Central memory CD8-positive, alpha-beta T cell (primary cell): ENCODE measurements at places on chromosomes 16 and 17.

DNA sequence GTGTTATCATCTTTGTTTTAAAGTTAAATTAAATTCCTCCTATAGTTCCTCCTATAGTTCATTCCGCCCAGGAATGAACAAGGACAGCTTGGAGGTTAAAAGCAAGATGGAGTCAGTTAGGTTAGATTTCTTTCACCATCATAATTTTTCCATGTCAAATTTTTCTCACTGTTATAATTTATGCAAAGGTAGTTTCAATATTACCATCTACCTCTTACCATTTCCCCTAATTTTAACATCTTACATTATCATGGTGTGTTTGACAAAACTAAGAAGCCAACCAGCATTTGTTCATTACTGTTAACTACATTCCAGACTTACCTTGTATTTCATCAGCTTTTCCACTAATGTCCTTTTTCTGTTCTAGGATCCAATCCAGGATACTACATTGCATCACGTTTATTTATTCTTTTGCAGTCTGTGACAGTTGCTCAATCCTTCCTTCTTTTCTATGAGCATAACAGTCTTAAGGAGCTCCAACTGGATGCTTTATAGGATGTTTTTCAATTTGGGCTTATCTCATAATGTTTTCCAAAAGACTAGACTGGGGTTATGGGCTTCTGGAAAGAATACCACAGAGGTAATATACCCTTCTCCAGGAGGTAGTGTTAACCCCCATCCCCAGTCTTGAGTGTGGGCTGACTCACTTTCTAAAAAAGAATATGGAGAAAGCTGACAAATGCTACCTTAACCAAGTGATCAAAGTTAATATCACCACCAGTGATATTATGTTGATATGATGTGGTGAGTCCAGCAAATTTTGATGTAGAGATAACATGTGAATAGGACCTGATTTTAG is 158.5 kb downstream of the PPM1E start:
- DNase-seq, result no peak

DNA sequence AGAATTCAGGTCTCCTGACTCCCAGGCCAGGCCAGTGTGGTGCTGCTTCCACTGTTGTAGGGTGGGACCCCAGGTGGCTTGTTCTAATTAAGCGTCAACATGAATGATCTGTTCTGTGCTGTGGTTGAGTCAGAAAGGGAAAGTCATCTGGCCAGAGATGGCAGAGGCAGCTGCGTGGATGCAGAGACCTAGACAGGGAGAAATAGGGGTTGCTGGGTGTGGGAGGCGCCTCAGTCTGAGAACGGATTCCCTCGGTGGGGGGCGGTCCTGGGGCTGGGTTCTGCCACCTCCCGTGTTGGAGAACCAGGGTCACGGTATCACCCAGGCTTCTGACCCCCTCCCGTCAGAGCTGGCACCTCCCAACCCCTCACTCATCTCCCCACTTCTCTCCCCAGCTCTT is 5.6 kb downstream of the FBRS start:
- no peak for DNase-seq

DNA sequence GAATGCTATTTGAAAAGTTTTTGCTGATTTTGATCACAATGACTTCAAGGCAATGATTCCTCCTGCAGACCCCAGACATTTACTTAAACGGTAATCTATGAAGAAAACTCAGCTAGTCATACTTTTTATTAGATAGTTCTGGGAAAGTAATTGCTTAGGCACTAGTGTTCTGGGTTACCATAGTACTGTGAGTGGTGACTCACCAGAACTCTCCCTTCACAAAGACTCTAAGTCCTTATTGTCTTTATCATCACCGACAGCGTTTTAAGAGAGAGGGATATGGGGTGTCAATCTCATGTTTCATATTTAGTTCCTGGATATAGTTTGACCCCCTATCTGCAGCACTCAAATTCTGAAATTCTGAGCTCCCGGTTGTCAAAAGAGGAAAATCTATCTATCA is 43.0 kb upstream of the CDH8 start:
- DNase-seq, result no peak

DNA sequence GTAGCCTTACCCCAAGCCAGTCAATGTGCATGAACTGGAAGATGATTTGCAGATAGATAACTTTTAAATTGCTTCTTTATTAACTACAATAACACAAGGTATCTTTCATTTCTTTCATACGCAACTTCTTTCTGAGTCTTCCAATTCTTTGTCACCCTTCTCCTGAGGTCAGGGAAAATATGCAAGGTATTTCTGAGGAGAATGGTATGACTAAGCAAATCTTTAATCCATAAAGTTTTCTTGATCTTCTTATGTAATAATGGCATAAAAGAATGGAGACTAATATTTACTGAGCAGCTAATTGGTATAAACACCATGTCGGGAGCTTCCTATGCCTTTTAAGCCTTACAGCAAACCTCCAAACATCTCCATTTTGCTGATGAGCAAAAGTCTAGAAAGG is 438.9 kb downstream of the KCNJ2 start:
- DNase-seq, result no peak

GRCh38 chr16:67482233-67482924 is 968 bp downstream of the AGRP start:
- no peak for DNase-seq

DNA sequence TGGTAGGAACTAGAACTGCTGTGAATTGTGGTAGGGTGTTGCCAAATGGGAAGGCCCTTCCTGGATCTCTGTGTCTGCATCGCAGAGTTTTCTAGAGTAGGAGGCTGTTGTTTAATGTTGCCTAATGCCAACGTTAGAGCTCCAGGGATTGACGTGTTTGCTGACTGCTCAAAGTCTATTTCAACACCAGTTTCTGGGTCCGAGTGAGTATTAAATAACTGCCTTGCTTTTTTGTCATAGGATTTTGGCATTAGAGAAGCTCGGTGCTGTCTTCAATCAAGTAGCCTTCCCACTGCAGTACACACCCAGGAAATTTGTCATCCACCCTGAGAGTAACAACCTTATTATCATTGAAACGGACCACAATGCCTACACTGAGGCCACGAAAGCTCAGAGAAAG is 40.0 kb downstream of the SF3B3 start:
- DNase-seq, result no peak

- DNase-seq, result no peak
These were observed 2.0 kb downstream of the WSCD1 start for GRCh38 chr17:6072157-6072556.

DNA sequence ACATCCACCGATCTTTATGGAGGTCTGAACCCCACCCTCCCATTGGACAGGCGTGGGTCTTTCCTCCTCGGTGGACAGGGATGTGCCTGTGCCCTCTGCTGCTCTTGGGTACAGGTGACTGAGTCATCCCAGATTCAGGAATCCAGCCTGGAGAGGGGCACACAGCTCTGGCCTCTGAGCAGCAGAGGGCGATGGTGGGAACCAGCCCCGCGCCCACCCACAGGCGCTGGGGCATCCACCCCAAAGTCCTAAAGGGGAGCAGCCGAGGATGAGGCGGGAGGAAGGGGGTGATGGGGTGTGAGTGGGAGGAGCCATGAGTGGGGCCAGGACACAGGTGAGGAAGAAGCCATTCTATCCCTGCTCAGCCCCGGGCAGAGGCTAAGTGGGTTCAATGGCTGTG is 35.0 kb downstream of the ENGASE start:
- DNase-seq, result no peak

DNA sequence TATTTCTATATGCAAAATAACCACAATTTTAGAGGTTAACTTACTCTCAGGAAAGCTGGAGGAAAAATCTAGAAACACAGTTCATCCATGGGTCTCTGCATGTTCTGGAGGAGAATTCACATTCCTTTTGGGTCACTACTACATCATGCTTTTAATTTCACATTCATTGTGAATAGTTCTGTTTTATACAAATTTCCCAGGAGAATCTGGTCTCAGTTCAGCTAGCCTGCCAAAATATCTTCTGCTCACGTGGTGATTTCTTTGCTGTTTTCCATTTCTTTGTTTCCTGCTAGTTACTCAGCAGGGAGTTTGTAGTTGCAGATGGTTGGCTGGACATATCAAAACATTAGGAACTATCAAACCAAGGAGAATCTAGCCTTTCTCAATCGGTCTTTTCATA is at the start of gene ABCA9:
Gene ABCA9, minus strand, starts transcription at position 106 of the 400 bp plus-strand sequence. CDS start 9,801 bp downstream, outside the sequence.
- no peak for DNase-seq

GRCh38 chr16:68948230-68948910 is 105.0 kb downstream of the TANGO6 start:
- no peak for DNase-seq

DNA sequence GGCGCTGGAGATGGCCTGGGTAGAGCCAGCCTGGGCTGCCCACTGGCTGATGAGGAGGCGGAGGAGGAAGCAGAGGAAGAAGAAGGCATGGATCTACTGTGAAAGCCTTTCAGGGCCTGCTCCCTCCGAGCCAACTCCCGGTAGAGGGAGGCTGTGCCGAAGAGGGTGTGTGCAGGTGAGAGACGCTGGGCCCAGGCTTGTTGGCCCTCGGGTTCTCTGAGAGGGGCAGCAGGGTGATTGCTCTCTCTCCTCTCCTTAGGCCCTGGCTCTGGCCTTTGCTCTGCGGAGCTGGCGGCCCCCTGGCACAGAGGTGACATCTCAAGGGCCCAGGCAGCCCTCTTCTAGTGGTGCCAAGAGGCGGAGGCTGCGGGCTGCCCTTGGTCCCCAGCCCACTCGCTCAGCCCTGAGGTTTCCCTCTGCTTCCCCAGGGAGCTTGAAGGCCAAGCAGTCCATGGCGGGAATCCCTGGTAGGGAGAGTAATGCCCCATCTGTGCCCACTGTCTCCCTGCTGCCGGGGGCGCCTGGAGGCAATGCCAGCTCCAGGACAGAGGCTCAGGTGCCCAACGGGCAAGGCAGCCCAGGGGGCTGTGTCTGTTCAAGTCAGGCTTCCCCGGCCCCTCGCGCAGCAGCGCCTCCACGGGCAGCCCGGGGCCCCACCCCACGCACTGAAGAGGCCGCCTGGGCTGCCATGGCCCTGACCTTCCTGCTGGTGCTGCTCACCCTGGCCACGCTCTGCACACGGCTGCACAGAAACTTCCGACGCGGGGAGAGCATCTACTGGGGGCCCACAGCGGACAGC is 3.6 kb downstream of the TP53I13 start:
- no peak for DNase-seq

DNA sequence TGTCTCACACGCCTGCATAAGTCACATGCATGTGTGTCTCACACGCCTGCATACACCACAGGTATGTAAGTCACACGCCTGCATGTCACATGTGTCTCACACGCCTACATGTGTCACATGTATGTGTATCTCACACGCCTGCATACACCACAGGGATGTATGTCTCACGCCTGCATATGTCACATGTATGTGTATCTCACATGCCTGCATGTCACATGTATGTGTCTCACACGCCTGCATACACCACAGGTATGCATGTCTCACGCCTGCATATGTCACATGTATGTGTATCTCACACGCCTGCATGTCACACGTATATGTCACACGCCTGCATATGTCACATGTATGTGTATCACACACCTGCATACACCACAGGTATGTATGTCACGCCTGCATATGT is 13.8 kb upstream of the CDH15 start:
- no peak for DNase-seq

DNA sequence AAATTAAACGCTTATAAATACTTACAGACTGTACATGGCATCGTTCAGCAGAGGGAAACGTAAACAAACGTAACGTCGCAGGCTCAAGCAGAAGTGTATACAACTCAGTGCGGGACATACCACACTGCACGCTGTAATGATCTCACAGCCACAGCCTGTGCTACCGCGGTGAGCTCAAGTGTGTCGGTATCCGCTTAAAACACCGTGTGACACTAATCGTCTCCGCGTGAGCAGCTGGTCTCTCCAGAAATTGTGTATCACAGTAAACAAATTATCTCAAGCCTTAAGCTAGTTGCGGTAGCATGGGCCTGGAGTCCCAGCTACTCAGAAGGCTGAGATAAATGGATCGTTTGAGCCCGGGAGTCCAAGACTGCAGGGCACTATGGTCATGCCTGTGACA is 115.3 kb downstream of the ANKRD11 start:
- DNase-seq, result no peak

DNA sequence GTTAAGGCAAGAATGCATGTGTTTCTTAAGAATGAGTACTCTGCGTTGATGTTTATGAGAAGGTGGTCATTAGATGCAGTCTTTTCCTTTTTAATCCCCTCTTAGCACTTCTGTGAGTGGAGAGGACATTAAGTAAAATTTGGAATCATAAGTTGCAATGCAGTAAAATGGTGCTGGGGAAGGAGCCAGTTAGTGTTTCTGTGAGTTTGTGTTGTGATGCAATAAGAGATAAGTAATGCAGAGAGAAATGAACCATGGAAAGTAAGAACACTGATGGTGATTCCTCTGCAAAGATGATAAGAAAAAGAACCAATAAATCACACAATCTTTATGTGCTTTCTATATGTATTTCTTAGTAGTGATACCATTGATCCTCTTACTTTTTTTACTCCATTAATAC is 20.0 kb downstream of the ABHD15 start:
- DNase-seq, result no peak

GRCh38 chr17:49031965-49032928 is 35.1 kb downstream of the IGF2BP1 start:
- DNase-seq, result no peak

DNA sequence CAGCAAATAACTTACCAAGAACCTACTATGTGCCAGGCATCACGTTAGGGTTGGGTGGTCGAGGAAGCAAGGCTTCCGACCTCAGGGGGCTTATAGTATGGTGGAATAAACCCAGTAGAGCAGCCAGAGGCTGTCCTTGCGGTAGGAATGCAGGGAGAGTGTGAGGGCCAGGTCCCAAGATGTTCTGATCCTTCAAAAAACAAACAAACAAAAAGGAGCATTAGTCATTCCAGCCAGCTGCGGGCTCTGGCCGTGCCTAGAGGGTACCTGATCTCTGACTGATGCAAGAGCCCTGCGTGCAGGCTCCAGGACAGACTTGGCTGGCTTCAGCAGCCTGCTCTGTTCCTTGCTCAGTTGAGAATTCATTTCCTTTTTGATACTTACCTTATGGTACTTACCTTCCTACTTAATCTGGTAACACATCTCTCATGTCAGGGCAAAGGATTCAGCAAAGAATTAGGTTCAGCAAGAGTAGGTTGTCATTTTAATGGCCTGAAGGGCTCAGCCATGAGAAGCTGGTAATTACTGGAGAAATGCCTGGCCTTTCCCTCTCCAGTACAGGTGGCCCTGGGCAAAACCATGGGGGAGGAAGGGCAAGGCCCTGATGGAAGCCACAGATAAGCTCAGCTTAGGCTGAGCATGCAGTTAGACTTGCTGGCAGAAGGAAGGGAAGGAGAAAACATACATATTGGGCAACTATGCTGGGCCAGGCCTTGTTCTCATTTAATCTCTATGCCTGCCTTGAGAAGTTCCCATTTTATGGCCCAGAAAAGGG is 18.4 kb downstream of the CYB5D2 start:
- no peak for DNase-seq

DNA sequence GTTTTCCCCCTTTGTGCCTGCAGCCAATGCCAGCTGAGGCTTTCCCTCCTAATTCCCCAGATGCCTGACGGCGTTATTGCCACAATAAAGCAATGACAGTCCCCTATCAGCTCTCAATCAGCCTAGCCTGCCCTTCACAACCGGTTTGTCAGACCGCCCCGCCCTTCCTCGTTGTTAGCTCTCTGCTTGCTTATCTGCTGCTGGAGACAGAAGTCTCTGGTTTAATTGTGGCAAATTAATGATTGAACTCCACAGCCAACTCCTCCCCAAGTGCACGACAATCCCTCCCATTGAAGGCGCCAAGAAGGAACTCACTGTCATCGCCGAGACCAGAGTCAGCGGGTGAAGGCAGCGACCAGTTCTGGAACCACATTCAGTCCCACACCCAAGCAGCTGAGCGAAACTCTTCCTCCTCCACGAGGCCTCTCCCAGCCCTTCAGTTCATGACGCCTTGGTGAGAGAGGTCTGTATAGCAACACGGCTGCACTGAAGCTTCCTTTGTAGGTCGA is 474.4 kb downstream of the SLC39A11 start:
- DNase-seq, result no peak

- no peak for DNase-seq
These were observed 39.2 kb downstream of the GNA13 start for GRCh38 chr17:65017207-65017774.
